NCI-H460 (cell line): ENCODE measurements at places on chromosomes 4 and X.

- no peak for DNase-seq
These were observed 2.5 kb upstream of the BRWD3 start for GRCh38 chrX:80812176-80812575.

DNA sequence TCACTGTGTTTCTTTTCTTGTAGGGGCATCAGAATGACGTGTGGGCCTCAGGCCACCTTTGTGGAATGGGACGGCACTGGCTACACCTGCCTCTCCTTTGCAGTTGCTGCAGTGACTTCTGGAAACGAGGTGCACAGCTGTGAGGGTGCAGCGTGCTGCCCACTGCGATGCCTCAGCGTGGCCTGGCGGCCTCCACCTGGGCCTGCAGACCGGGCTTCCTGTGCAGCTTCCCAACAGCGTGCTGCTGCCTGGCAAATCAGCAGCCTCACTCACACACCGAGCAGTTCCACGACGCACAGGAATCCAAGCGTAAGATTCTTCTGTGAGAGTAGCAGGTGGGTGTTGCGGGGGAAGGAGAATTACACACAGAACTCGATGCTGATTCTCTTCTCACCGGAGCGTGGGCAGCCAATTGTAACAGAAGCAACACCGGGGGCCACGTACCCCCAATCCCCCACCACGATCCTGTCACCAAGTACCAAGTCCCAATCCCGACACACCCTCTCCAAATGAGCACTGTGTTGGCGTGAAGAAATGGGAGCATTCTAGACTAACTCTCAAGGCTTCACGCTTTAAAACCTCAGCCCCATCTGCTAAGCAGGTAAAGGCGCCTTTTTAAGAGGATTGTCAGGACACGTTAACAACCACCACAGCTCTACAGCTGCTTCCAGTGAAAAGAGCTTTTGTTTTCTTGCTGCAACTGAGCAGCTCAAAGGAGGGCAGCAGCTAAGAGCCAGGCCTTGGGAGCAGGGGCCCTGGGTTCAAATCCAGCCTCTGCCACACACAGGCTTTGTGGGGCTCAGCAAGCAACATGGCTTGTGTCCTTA is 16.9 kb downstream of the WDR1 start:
- DNase-seq, result no peak

DNA sequence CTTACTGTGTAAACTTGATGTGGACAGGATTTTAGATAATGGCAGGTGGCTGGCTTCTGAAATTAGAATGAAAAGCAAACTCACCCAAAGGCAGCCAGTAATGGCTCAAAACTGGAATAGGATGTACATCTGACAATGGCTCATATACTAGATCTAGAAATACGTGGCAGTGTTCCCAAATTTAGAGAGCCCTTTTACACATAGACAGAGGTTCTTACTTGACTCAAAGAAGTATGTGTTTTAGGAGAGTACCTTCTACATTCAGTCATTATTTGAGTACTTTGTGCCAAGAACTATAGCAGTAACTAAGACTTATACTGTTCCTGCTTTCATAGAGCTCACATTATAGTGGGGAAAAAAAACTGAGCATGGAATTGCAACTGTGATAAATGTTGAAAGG is 48.0 kb downstream of the UBE2K start:
- no peak for DNase-seq

DNA sequence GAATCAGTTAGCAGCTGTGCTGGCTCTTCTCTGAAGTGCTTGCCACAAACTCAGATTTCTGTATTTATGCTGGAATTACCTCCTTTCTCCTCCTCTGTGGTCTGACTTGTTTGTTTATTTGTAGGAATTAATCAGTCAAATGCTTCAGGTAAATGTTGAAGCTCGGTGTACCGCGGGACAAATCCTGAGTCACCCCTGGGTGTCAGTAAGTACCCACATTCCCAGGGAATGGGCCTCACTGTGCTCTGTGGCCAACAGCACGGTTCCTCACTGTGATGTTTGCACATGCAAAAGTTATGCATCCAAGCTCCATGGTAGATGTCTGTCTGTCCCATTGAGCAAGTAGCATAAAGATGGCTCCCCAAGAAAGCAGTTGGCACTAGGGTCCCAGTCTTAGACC is 169.9 kb downstream of the DCLK2 start:
- no peak for DNase-seq

DNA sequence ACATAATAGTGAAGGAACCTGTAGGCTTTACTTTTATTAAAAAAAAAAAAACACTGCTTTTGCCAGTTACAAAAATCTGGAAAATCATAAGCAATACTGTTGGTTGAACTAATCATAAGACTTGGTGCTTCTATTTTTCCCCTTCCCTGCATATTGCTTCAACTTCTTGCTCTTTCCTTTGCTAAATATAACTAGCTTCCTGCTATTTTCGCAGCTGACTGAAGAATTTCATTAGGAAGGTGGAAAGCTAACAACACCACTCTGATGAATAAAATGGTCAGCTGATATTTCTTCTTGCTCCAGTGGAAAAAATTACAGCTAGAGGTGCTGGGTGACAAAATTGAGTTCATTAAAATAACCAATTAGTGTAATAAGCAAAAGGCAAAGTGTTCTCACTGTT is 39.3 kb downstream of the MEPE start:
- DNase-seq, result peak; percentile 25

GRCh38 chrX:10095246-10095645 is 61.5 kb upstream of the CLCN4 start:
- no peak for DNase-seq

GRCh38 chrX:65480960-65481359 is 53.6 kb downstream of the LAS1L start:
- DNase-seq, result no peak

GRCh38 chrX:18548996-18549395 is 122.9 kb downstream of the RS1 start:
- DNase-seq, result no peak

DNA sequence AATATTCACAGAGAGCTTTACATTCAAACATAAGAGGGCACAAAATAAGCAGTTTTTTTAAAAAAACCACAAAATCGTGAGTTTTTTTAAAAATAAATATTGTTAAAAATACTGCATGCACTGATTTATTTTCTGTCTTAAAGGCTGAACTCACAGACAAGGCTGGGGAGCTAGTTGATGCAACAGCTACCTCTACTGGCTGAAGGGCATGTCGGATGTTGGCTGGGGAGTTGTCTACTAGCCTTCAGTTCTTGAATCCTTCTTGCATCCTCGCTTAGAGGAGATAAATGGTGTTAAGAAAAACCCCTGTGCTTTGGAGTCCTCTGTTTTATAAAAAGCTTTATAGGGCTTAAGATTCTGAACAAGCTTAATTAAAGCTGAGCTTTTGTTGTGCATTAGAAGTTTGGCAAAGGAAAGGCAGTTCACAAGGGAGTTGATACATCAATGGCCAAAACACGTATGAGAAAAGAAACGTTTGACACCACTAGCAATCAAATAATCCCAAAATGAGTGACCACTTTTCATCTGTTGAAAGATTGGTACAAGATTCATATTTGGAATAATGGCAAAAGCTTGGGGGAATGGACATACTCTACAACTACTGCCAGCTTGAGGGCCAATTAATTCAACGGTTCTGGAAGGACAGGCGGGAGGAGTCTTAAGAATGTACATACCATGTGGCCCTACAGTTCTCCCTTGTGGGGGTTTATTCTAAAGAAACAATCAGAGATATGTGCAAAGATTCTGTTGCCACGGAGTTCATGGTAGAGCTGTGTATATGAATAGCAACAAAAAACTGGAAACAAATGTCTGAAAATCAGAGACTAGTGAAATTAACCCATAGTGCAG is 94.7 kb downstream of the SEL1L3 start:
- DNase-seq, result peak; percentile 47

DNA sequence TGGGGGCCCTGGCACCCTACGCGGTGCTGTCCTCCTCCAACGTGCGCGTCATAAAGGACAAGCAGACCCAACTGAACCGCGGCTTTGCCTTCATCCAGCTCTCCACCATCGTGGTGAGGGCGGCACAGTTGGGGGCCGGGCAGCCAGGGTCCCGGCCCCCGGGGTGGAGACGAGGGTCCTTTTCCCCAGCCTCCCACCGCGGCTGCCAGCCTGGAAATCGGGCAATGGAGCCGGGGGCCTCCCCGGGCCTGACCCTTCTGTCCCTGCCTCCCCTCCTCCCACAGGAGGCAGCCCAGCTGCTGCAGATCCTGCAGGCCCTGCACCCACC is 13.7 kb upstream of the UBA1 start:
- DNase-seq, result no peak

DNA sequence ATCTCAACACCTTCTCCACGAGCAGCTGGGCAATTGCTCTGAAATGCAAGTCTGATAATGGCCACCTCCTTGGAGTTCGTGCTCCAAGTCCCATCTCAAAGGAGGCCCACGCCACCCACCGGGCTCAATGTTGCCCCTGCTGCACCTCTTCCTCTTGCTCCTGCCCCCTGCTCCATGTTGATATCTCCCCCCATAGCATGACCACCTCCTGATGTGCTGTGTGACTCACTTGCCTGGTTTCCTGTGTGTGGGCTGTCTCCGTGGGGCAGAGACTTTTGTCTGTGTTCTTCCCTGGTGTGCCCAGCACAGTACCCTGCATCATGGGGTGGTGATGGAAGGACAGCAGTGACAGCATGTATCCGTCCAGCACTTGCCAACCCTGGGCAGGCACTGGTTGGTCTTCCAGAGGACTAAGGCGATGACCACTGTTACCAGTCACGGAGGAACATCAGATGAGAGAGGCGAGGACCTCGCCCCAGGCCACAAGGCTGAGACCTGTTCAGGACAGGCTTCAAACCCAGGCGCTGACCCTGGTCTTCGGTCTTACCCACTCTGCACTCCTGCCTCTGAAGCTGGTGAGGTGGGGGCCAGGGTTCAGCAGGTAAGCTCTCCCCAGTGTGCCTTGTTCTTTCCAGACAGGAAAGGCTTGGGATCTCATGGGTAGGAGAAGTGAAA is 104.6 kb upstream of the LRPAP1 start:
- no peak for DNase-seq

GRCh38 chr4:5712931-5713330 is 1.9 kb downstream of the EVC start:
- DNase-seq, result no peak

GRCh38 chr4:85573270-85573669 is 98.3 kb downstream of the ARHGAP24 start:
- DNase-seq, result no peak

GRCh38 chrX:110331444-110332030 is 13.7 kb upstream of the AMMECR1 start:
- DNase-seq, result no peak

DNA sequence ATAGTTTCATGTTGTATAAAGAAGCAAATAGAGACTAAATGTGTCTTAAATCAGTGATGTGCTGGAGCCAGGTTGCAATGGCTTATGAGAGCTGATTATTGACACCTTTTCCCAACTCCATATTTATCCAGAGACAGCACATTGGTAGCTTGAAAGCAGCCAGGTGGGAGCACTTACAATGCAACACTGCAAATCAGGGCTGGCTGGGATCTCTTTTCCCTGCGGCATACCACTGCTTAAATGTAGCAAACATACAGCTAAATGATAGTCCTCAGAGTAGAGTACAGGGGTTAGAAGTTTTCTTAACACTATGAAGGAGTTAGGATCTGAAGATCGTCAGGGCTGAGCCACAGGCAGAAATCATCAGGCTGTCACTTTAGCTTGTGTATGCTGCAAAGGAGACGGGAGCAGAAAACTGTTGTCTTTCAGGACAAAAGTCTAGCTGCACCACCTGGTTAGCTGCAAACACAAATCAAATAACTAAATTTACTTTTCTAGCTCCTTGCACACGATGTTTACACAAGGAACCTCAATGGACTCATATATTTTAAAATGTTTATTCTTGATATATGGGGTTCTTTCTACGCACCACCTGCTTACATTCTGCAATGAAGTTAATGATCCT is 527.3 kb downstream of the TLL1 start:
- DNase-seq, result no peak

DNA sequence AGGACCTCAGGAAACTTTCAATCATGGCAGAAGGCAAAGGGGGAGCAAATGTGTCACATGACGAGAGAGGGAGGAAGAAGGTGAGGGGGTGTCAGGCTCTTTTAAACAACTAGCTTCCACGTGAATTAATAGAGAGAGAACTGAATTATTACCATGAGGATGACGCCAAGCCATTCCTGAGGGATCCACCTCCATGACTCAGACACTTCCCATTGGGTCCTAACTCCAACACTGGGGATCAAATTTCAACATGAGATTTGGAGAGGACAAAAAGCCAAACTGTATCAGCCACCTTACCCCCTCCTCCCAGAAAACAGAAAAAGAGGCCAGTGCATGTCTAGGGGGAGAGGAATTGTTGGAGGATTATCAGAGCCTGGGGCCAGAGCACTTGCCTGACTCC is 40.4 kb upstream of the LAS1L start:
- no peak for DNase-seq

GRCh38 chr4:37978248-37978924 is 18.2 kb downstream of the PTTG2 start:
- DNase-seq, result peak; percentile 2

DNA sequence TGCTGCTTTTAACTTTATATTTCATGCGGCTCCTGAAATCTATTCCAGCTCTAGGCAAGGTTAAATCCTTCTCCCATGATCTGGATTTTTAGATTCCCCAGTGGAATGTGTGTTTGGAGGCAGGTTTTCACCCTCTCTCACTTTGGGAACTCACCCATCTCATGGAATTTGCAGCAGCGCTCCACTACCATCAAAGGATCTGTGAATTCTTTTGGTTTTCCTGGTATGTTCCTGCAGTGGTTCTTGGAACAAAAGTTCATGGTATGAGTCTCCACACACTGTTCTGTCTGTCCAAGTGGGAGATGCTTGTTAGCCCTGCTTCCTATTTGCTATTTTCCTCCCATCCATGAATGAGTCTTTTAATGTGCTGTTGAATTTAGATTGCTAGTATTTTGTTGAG is 14.0 kb downstream of the APOOL start:
- no peak for DNase-seq

GRCh38 chr4:25321703-25322102 is 9.1 kb downstream of the ZCCHC4 start:
- no peak for DNase-seq

GRCh38 chr4:170281027-170281426 is 191.3 kb upstream of the AADAT start:
- no peak for DNase-seq

- no peak for DNase-seq
These were observed 233.2 kb downstream of the EPHA5 start for GRCh38 chr4:65437102-65437501.

GRCh38 chr4:172412851-172413580 is 599.8 kb downstream of the GALNTL6 start:
- no peak for DNase-seq

DNA sequence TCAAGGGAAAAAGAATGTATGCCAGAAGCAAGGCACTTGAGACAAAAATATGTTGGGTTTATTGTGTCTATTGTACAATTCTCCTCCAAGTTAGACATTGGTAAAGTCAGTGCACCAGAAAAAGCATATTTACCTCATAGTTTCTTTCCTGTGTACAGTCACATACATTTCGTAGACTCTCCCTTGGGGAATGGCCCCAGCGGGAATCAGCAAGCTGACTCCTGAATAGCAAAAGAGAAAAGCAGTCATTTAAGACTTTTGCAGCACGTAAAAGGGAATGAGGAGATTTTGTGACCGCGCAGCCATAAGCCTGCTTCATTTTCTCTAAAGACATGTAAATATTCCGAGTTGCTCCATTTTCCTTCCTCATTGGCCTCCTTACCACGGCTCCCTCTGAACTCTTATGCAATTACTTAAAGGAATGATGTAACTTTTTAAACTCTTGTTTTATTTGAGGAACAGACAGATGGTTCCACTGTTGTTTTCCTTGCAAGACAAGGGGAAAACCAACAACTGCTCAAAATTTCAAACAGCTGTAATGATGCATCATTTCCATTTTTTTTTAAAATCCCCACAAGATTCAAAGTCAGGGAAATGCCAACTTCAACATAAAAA is 332.7 kb downstream of the UNC5C start:
- DNase-seq, result no peak

- no peak for DNase-seq
These were observed 2094.5 kb upstream of the AGA start for GRCh38 chr4:179536694-179537093.
